Stimulated activated CD8-positive, alpha-beta memory T cell treated with anti-CD3 and anti-CD28 coated beads, Interleukin-7, amount 100 ng/mL, for 1 hour (primary cell): ENCODE measurements at places on chromosomes 5 and 9.

DNA sequence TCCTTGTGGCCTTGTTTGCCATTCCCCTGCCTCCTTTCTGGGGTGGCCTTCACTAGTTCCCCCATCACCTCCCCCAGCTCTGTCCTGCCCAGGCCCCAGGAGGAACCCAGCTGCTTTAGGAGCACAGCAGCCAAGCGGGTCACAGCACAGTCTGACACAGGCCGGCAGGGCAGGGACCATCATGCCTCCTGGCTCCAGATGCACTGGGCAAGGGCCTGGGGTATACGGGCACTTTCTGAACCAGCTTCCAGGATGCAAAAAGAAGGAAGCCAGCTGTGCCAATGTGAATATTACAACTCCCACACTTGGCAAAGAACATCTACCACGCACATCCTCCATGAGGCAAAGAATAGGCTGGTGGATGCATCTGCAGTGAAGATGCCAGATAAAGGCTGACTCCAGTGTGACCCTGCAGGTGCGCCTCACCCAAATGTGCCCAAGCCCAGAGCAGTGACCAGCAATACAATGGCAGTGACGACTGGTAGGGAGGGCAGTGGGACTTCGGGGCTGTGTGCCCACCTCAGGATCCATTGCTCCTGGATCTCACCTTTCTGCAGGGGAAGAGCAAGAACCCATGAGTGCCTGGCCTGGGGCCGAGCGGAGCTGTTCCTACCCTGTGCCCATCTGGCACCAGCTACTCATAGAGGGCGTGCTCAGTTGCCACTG lies 6.3 kb upstream of the IL3 start:
- DNase-seq, result no peak

- no peak for DNase-seq
These were observed 1.5 kb downstream of the FAM170A start for GRCh38 chr5:119630752-119631440.

- DNase-seq, result no peak
These were observed 103.6 kb upstream of the CHD1 start for GRCh38 chr5:99032234-99033013.

- DNase-seq, result no peak
These were observed 1.2 kb downstream of the PPARGC1B start for GRCh38 chr5:149731332-149731616.

- DNase-seq, result no peak
These were observed 14.0 kb downstream of the NDUFS6 start for GRCh38 chr5:1815071-1815786.

- DNase-seq, result no peak
These were observed 526.1 kb upstream of the WWC1 start for GRCh38 chr5:167765352-167765751.

- no peak for DNase-seq
These were observed 18.0 kb downstream of the IL5 start for GRCh38 chr5:132525299-132525724.

DNA sequence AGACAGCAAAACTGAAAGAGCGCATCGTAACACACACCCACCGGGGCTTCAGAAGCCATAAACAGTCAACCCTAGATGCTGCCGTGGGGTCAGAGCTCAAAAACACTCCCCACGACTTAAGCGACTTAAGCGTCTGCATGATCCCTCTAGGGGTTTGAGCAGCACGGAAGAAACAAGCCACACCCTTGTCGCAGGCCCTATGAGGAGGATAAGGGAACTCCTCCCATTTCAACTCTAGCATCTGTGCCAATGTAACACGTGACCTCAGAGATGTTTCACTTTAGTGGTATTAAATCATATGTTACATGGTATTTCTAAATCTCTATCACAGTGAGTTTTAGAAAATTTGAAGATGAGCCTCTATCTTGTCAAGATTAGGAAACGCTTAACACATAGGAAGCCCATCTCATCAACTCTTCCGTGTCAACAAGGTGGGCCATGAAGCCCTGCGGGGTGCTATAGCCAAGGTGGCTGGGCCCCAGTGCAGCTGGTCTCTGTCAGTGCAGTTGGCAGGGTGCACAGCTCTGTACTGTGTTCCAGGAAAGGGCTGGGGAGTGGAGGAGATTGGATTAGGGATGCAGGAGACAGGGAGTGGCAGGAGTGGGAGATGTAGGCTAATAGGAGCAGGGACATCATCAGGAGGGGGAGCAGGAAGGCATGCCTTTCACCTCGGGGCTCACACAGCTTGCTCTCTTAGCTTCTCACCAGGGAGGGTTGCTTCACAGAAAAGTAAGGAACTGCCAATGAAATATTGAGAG lies 33.1 kb downstream of the ZCCHC9 start:
- no peak for DNase-seq
